ENCODE measurements at places on chromosomes 6 and 20. TPM values are rescaled to one million over a fixed set of nuclear protein-coding genes. Genes with fewer than 3 reads are reported as not detected.

L3MBTL1 gene
- 4.5 TPM for total RNA-seq

SMOC2 gene
- total RNA-seq = not detected

PTPRT gene
- total RNA-seq = not detected

SLC22A2 gene
- not detected for total RNA-seq

DNA sequence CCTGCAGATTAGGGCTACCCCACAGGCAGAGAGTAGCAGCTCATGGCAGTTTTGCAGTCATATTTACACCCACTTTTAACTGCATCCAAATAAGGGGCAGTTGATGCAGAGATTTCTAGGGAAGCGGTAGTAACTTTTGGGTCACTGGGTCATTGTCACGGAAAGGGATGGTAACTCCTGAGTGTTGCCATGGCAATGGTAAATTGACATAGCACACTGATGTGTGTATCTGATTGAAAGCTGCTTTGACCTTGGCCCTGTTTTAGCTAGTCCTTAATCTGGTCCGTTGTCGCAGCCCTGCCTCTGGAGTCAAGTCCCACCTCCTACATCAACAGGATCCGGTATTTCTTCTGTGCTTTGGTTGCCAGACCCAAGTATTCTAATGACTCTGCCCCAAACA lies 199.1 kb upstream of the TCF21 start:
- no peak for DNase-seq

GRCh38 chr6:91042656-91043055 lies 455.8 kb upstream of the MAP3K7 start:
- DNase-seq = no peak

DNA sequence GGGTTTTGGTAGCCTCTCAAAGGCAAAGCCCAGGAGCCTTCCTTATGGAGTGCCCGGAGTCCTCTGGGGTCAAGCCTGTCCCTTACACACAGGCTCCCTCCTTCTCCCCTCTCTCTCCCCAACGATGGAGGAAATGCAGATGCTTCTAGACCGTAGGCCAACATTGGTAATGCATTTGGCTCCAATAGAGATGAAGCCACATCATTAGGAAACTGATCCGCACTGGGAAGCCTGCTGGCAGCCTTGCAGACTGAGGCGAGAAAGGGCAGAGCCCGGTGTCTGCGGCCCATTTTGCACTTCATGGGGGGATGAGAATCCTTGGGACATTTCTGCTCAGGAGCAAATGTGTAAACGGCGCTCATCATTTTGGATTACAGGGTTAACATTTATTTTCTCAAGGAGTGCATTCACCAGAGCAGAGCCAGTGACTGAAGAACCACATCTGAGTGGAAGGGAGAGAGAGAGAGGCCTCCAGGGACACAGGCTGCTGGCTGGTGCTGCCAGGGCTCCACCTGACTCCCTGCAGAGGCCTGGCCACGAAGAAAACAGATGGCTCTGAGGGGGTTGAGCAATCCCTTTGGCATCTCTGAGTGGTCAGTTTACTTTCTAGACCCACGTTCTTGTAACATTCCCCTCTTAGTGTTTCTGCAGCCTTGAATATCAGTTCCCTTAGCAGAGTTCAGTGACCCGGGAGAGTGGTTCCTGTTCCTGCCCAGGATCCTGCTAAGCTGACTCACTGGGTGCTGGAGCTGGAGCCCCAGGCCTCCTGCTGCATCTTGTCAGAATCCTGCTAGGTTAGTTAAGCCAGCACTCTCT lies 4.4 kb upstream of the CST3 start:
- peak; percentile 98 for DNase-seq

GRCh38 chr20:9352739-9353138 lies 161.7 kb upstream of the LAMP5 start:
- no peak for DNase-seq
